NCI-H2029 (cell line): ENCODE measurements at places on chromosomes 4 and X.

- DNase-seq: no peak
Observed at GRCh38 chrX:50707405-50707804, 106.6 kb downstream of the SHROOM4 start.

DNA sequence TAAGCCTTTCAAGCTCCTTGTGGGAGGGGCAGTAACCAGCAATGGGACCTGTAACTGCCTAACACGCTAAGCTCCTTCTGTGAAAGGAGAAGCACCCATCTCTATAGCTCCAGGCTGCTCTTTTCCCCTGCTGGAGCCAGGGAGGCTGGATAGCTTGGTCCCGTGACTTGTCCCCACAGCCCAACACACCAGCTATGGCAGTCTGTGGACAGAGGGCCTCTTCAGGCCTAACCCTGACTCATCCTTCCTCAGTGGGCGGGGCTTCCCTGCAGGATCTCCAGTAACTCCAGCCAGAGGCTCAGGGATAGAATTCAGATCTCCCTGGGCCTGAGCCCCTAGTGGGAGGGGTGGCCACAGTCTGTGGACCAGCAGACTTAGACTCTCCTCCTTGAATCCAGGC, 1290.1 kb downstream of the PCDH7 start:
- no peak for DNase-seq

DNA sequence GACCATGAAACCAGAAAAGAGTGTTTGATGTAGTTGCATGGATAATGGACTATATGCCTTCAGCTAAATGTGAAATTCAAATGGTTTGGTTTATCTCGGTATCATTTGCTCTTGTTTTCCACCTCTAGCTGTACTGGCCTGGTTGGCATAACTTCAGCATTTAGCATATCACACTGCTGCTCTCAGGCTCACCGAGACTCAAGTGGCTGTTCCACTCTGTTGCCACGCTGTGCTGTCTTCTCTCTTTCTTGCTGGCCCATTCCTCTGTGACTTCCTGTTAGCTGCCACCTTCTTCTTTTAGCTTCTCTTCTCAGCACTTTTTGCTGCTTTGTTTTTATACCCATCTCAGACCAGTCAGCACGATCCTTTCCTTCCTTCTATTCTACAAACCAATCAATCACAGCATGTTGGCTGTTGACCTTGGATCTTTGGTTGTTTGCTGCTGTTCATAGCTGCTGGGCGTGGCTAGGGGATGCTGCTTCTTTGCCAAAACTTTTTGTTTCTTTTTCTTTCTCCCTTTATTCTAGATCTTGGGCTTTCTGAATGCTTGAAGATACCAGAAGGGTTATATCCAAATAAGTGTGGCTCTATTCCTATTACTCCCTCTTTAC, 24.0 kb downstream of the INTS6L start:
- no peak for DNase-seq

- peak; percentile 4 for DNase-seq
Observed at GRCh38 chrX:8939322-8939721, 94.6 kb downstream of the FAM9B start.

GRCh38 chr4:105666693-105667092, 41.8 kb downstream of the INTS12 start:
- no peak for DNase-seq

DNA sequence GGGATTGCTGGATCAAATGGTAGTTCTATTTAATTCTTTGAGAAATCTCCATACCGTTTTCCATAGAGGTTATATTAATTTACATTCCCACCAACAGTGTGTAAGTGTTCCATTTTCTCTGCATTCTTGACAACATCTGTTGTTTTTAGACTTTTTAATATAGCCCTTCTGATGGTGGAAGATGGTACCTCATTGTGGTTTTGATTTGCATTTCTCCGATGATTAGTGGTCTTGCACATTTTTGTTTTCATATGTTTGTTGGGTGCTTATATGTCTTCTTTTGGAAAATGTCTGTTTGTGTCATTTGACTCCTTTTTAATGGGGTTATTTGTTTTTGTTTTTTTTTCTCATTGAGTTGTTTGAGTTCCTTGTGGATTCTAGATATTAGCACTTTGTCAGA, 75.3 kb upstream of the PUDP start:
- DNase-seq: no peak

DNA sequence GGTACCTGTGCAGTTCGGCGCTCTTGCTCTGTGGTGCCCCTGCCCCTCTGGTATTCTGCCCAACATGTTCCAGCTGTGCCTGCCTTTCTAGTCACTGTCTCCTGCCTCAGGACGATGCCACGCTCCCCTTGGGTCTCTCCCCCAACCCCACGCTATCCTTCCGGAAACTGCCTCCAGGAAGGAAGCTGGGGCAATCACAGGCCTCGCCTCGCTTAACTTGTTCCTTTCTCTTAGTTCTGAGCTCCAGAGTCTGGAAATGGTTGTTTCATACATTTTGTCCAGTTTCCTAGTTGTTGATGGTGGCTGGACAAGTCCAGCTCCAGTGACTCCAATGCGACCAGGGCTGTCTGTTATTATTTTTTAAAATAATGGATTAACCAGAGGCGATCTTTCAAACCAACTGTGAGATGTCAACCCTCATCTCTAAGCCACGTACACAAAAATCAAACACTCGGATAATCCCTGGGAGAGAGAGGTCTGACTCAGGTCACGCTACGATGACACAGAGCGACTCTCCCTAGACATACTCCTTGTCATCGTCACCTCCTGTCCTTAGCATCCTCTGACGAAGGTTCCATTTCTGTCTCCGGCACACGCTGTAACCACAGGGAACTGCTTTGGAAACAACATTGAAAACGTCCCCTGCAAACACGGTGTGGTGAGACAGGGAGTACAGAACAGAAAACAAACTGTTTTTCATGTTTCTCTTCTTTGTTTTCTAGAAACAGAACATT, 62.5 kb downstream of the ABLIM2 start:
- no peak for DNase-seq

DNA sequence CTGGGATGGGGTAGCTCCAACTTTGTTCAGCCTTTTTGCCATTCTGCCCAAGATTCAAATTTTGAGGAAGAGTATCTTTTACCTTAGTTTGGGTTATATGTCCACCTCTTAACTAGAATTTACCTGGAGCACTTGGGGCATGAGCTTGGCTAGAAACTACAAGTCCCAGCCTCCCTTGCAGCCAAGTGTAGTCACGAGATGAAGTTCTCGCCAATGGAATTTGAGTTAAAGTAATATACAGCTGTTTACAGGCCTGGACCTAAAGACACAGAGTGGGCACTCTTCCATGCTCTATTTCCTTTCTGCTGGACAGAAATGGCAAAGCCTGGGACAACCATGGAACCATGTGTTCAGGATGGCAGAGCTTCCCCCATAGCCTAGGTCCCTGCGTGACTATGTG, 233.6 kb upstream of the GATB start:
- no peak for DNase-seq

GRCh38 chr4:3284734-3285557, 7.9 kb upstream of the RGS12 start:
- no peak for DNase-seq

DNA sequence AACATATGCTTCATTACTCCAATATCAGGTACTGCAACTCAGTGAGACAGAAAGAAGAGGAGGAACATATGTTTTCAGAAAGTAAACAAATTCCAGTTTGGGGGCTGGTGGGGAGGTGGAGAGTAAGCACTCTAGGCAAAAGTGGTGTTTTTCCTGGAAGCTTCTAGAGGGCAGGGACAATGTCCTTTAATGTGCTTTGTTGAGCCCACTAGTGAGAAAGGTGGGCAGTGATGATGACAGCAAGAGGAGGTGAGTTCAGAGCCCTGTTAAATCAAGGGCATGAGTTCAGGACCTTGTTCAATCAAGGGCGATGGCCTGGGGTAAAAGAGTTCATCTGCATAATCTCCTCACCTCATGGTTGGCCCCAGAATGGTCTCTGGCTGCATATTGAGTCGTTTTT, 38.4 kb downstream of the GPC3 start:
- no peak for DNase-seq

DNA sequence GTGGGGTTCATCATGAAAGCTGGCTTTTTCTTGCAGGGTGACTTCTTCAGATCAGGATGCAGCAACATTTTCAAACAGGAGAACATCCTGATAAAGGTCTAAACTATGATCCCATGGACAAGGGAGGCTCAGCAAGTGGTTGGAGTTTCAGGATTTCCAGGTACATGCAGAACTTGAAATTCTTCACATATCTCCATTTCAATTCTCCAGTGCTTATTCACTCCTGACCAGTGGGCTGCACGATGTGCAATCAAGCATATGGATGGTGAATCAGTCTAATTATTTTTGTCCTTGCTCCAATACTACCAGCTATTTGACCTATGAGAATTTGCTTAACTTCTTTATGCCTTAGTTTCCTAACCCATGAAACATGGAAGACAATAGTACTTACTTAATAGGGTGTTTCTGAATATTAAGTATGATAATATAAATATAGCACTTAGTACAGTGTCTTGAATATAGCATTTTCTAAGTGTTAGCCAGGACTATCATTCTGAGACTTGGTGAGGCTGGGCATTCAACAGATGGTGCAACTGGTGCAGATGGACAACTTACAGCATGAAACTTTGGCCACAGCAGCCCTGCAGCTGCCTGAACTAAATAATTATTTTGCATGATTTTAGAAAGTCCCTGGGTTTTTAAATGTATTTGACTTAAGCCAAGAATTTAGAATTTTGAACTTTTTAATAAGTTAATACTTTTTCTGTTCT, 92.4 kb downstream of the HPGD start:
- DNase-seq: no peak

DNA sequence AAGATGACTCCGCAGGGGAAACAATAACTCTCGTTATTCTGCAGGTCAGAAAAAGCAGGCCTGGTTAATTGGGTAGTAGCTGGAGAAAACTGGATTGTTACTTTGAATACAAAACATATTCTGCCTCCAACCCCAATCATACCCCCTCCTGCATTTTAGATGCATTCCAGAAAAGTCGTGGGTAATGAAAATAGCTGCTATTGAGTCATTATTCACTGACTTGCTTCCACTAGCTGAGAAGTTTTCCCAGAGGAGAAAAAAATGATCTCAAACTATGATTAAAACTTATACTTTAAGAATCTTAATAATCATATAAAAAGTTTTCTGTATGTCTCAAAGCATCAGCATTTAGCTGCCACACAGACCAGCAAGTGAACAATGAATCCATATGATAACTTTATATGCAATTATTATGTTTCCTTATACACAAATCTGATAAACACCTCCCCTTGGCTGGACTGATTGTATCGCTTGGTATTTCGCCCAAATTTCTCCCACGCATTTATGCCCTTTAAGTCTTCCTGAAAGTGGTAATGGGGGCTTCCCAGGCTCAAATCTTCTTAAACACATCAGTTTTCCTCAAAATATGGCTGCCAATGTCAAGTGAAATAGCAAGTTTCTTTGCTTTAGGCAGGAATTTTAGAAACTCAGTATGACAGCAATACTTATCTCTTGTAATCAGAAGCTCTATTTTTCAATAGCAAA, 181.0 kb downstream of the LDB2 start:
- no peak for DNase-seq

- no peak for DNase-seq
Observed at GRCh38 chrX:155028129-155028528, 1.5 kb downstream of the FUNDC2 start.
